Anterior cingulate cortex (tissue), 58 donors: ENCODE measurements at places on chromosomes 16 and 17.

DNA sequence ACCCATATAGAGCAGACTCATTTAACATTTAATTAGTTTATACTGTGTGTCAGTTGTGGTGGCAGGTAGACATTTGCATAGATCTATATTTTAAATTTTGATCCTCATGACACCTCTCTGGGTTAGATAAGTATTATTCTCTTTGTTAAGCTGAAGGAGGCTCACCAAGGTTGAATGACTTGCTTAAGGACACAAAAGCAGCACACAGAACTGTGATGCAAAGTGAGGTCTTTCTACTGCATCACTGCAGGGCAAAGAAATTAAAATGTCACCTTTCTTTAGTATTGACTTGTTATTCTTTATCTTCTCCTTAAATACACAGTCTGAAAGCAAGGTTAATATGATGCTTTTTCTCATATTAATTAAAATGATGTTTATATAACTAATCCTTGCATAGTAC is 8.6 kb upstream of the TOX3 start:
- DNase-seq: no peak

DNA sequence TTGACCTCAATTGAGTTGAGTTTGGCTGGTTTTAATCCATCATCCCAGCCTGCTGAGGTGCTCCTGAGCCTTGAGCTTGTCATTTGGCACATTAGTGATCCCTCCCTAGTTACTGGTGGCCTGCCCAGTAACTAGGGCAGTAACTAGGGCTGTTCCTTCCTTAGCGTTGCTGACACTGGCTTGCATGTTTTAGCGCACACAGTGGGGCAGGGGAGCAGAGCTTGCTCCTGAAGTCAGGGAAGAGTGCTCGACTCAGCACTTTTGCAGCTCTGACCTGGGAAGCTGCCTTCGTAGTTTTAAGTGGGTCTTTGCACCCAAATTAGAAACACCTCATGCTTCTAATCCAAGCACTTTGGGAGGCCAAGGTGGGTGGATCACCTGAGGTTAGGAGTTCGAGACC is 15.7 kb downstream of the CCDC42 start:
- no peak for DNase-seq

DNA sequence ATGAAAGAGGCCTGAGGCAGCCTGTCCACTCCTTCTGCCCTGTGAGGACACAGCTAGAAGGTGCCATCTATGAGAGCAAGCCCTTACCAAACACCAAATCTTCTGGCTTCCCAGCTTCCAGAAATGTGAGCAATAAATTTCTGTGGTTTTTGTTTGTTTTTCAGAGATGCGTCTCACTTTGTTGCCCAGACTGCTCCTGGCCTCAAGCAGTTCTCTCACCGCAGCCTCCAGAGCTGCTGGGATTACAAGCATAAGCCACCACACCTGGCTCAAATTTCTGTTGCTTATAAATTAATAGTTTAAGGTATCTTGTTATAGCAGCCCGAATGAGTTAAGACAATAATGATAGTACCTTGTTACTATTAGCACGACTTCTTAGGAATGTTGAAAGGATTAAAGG is 12.5 kb upstream of the SLC16A11 start:
- no peak for DNase-seq

DNA sequence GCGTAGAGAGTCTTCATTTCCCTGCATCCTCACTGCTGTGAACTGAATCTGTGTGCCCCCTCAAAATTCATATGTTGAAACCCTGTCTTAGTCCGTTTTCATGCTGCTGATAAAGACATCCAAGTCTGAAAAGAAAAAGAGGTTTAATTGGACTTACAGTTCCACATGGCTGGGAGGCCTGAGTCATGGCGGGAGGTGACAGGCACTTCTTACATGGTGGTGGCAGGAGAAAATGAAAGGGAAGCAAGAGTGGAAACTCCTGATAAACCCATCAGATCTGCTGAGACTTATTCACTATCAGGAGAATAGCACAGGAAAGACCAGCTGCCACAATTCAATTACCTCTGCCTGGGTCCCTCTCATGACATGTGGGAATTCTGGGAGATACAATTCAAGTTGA is 3.1 kb upstream of the CCDC42 start:
- no peak for DNase-seq
